ENCODE measurements at places on chromosomes 3 and 15.

DNA sequence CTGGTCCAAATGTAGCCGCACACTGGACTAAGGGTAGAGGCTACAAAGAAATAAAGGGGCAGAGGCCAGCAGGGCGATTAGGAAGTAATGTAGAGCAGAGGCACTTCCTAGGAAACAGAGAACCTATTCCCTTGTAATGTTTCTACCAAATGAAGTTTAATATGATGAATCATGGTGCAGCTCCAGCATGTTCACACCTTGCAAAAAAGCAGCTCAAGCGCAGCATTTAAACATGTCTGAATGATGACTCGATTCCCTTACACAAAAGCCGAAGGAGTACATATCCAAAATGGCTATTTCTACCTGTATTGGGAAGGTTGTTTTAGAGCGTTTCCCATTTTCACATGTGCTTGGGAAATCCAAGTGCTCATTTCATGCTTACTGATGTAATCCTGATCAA, 204.8 kb downstream of the MECOM start:
- no peak for DNase-seq

GRCh38 chr15:52093539-52094510, 18.8 kb downstream of the BCL2L10 start:
- peak; percentile 99 for DNase-seq

DNA sequence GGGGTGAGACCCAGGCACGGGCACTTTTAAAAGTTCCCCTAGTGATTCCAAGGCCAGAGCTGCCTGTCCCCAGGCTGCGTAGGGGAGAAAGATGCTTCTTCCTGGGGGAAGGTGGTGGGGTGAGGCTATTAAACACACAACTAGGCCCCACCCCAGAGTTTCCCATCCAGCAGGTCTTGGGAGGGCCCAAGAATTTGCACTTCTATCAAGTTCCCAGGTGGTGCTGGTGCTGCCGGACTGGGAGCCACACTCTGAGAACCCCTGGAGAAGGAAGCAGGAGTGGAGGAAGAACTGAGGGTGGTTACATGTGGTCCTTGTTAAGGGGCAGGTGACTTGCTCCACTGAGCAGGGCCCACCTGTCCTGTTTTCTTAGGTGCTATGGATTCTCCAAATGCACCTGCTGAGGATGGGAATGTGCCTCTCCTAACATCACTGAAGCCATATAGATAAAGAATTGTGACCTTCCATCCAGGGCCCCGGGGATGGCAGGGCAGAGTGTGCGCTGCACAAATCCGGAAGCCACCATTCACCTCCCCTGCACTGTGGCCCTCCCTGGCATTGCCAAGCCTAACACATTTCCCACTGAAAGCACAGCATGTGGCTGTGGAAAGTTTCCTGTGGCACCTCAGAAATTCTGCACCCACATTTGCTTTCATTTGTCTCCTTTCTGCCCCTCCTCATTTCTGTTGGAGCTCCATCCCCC, 111.5 kb upstream of the MEF2A start:
- no peak for DNase-seq

- no peak for DNase-seq
Measured at GRCh38 chr15:100301910-100302431, 39.8 kb downstream of the ADAMTS17 start.

DNA sequence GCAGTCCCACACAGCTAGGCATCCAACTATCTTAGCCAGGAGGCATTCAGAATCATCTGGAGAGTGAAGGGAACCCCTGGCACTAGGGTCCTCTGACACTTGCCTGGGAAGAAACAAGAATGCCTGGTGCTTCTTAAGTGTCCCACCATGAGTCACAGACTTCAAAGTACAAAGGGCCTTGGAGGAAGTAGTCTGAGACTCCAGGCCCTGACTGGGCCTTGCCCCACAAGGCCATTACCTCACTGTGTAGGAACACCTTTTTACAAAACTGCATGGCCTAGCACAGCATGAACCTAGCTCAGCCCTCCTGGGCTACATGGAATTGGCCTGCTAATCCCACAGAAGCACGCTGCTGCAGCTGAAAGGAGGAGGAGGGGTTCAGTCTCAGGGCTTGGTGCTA, 104.5 kb upstream of the SLCO2A1 start:
- DNase-seq = no peak

- no peak for DNase-seq
Measured at GRCh38 chr15:60324706-60325438, 72.9 kb downstream of the ANXA2 start.

- DNase-seq = peak; percentile 34
Measured at GRCh38 chr3:153069598-153070510, 92.2 kb upstream of the RAP2B start.

DNA sequence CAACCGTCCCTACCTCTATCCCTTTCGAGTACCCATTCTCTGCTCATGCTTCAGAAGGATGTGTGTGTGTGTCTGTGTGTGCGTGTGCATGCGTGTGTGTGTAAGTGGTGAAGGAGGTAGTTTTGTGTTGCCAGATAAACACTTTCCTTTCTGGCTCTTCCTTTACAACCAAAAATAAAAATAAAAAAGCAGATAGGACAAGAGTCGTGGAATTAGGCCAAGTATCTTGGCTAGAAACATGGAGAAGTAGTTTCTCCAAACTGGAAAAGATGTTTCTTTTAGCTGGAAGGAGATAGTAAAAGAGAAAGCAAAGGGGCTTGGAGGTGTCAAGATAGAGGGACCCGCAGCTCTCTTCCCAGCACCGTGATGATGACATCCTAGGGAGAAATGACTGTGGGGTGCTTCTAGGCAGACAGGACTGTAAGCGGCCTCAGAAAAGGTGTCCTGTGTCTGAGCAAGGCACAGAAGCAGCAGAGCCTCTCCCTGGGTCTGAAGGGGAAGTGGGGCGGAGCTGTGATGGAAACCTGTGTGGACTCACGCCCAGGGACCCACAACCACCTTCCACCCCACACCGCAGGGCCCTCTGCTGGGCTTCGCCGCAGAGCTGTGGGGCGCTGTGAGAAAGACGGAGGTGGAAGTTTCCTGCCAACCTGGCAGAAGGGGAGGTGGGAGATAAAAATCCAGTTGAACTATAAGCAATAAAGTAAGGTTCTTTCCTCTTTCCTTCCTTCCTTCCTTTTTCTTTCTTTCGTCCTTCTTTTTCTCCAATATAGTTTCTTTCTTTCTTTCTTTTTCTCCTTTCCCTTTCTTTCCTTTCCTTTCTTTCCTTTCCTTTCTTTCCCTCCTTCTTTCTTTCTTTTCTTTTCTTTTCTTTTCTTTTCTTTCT, 35.3 kb downstream of the MUC20 start:
- no peak for DNase-seq

DNA sequence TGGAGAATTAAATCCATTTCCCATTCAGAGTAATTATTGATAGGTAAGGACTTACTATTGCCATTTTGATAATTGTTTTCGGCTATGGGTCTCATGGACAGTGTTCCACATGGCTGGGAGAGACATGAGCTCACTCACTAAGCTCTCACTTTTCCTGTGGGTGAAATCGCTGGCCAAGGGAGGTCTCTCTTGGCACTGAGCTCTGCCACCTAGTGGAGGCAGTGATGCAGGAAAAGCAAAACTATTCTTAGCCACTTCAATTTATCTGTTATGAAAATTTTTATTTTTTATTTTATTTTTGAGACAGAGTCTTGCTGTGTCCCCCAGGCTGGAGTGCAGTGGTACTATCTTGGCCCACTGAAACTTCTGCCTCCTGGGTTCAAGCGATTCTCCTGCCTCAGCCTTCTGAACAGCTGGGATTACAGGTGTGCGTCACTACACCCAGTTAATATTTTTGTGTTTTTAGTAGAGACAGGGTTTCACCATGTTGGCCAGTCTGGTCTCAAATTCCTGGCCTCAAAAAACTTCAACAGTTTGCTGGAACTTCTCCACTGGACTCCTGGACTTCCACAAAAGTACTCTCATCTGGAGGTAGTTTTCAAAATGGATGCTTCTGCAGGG, 4.7 kb upstream of the RNF13 start:
- DNase-seq = no peak

DNA sequence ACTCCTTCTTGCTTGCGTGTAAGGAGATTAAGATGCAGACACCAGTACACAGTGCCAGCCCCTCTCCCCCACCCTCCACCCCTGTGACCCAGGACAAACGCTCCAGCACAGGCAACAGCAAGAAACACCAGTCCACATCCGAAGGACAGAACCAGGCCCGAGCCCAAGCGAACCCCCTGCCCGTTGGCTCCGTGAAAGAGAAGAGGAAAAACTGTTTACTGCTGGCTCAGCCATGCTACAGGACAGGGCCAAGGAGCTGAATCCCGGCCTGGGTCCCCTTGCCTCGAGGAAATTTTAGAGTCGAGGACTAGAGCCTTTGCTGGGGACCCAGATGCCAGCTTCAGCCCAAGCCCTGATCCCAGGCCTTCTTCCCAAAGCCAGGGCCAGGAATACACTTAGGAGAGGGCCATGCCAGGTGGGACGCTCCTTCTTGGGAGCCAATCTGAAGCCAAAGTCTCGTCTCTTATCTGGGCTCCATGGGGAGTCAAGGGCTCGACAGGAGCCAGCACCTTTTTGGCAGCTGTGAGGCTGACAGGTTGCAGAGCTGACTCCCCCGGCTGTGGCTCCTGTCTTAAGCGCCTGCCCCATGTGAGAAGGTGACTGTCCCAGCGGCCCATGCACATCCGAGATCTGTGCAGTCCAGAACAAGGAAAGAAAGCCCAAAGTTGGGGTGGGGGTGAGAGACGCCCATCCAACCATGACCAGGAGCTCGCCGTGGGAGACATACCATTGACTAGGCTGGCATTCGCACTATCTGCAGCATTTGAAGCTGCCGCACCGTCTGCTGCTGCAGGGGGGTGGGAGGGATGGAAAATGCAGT, 63.8 kb upstream of the SEC13 start:
- no peak for DNase-seq

DNA sequence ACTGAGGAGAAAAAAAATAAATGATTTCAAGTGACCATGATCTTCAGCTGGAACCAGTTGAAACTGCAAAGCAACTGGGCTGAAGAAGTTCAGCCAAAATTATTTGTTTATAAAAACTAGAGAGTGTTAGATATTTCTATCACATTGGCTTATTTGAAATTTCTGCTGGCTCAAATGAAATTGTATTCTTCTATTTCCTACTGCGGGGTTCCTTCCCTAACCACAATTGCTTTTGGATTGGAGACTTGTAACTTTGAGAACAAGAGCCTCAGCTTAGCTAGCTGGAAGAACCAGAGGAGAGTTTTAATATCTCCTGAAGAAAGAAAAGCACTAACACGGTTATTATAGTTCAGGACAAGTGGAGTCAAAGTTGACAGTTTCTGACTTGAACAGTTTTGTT, 31.1 kb downstream of the AGTR1 start:
- no peak for DNase-seq

DNA sequence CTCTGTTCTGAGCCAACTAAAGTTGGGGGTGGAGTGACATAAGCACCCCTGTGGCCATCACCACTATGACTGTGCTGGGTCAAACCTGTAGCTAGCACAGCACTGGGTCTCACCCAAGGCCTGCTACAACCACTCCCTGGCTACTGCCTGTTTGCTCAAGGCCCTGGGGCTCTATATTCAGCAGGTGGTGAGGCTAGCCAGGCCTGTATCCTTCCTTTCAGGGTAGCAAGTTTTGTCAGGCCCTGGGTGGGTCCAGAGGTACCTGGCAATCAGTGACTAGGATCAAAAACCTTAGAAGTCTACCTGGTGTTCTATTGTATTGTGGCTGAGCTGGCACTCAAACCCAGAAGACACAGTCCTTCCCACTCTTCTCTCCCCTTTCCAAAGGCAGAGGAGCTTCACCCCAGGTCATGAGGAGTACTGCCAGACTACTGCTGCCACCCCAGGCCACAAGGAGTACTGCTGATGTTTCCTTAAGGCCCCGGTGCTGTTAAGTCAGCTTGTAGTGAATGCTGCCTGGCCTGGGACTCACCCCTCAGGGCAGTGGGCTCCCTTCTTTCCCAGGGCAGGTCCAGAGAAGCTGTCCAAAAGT, 170.8 kb downstream of the IGSF11 start:
- no peak for DNase-seq

DNA sequence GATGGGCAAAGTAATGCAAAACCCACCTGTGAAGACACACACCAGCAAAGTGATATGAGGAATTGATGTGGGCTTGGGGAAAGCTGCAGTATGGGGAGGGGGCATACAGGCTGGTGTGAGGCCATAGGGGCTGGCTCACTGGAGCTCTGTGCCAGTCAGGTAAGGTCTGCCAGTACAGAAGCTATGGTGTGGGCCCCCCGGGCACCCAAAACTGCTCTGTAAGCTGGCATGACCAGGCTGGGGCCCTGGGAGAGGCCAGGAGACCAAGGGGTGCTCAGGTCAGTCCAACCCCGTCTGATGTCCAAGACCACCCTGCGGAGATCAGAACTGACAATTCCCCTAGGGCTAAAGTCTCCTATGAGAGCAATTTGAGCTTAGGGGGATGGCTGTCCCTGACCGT, 163.1 kb downstream of the KCNMB2 start:
- DNase-seq = no peak

DNA sequence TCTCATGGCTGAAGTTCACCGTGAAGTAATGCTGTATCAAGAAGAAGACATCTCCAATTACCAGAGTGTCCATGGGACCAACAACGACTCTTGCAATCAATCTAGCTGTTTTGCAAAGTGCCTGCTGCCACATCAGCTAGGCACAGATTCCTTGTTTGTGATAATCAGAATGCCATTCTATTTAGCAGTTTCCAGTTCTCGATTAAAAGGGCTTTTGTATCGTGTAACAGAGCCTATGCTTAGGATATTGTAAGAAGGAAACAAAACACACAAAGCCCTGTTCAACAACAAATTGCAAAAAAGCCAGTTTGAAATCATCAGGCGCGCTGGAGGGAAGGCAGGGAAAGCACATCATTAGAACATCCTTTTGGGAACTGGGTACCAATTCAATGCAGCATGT, 26.1 kb downstream of the RASGRF1 start:
- DNase-seq = no peak

DNA sequence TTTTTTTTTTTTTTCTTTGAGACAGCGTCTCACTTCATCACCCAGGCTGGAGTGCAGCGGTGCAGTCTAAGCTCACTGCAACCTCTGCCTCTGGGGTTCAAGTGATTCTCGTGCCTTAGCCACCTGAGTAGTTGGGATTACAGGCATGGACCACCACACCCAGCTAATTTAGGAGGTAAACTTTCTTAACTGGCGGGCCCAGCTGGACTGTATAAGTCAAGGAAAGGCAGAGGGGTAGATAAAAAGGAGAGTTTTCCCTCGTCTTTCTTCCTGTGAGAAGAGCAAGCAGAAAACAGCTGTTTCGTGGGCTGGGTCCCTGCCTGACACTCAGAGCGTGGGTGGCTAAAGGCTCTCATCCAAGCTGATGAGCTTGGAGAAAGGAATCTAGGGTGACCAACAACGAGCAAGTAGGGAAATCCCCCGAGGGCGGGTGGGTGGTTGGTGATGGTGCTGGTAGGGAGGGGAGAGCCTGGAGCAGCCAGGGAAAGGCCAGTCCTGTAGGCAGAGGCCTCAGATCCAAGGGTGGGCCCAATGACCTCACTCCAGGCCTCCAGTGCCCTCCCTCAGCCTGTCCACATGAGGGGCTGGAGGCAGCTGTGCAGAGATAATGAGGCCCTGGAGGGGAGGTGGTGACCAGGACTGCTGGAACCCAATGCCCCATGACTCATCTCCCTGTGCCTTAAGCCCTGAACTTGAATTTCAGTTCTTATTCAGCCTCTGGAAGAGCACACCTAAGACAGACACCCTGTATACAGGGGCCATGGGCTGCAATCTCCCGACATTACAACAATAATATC, 43.1 kb upstream of the LIMD1 start:
- DNase-seq = peak; percentile 95

All from HS-5 (cell line).